ENCODE measurements at places on chromosomes 12 and 14.
A peak's percentile ranks its signal among the peaks of the same experiment; 100 is the strongest.

- DNase-seq: no peak
Measured at GRCh38 chr14:90797919-90798318, 18.3 kb downstream of the TTC7B start.

- DNase-seq: peak; percentile 52
Measured at GRCh38 chr12:116146386-116146785, 131.1 kb downstream of the MED13L start.

DNA sequence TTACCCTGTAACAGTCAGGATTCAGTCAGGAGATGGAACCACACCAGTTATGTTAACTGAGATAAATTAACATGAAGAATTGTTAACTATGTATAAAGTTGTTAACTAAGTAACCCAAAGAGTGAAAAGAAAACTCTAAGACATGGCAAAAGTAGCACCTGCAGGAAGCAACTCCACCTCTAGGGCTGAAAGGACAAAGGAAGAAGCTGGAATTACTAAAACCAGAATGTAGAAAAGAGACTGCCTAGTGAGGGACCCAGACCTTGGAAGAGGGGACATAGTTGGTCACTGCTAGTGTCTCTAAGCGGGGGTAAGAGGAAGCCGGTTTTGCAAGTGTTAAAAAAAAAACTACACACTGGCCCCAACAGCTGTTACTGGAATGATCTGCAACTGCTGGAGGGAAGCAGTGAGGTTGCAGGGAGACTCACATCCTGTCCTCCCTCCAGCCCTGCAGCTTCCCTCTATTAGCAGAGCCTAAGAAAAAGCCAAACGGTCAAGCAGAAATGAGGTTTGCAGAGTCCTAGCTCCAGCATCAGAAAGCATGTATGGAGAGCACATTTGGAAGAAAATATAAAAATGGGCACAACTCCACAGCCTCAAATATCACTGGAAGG lies 39.8 kb downstream of the GPR135 start:
- peak; percentile 69 for DNase-seq

GRCh38 chr14:56494167-56494566 lies 85.4 kb upstream of the TMEM260 start:
- no peak for DNase-seq

DNA sequence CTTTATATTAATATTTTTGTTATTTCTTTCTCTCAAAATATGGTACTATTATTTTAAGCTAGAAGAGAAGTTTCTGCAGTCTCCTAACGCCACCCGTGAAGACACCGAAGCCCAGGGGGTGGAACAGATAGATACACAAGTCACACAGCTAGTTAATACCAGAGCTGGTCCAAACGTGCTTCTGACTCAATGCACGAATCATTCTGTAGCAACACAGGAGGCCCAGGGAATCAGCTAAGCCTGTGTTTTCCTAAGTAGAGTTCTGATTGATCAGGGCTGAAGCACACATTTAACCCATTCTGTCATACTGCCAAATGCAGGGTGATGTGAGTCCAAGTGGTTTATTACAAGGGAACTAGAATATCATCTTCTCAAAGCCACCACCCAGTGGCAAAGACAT lies 116.9 kb upstream of the PWP1 start:
- DNase-seq: no peak

GRCh38 chr12:5499566-5500330 lies 67.8 kb downstream of the NTF3 start:
- DNase-seq: peak; percentile 82

GRCh38 chr14:85301506-85301905 lies 228.4 kb upstream of the FLRT2 start:
- DNase-seq: no peak

- DNase-seq: no peak
Measured at GRCh38 chr14:102731871-102732800, 45.1 kb upstream of the TRAF3 start.

Data from EH (cell line).